ENCODE measurements at places on chromosomes 5 and 9.

DNA sequence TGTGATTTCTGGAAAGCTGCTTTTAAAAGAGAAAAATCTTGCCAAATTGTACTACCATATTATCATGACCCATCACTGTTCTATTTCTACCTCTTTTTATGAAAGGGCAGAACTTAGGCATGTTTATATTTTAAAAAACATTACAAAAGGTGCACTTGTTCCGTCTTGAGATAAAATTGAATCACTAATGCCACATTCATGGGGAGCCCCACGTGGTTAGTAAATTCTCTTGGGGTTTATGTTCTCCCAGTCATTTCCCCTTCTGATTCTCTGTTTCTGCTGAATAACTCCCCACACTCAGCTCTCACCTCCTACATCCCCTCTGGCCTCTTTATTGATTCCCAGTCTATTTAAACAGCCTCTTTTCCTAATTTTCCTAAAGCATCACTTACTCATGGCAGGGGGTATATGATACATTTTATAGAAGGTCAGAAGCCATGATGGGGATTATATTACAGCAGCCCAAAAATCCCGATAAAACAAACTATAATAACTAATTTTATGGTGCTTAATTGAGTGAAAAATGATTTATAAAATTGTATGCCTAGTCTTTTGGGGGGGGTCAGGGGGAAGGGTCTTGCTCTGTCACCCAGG, 19.7 kb upstream of the VLDLR start:
- DNase-seq = no peak

GRCh38 chr5:95647886-95648860, 1.6 kb downstream of the RFESD start:
- no peak for DNase-seq

DNA sequence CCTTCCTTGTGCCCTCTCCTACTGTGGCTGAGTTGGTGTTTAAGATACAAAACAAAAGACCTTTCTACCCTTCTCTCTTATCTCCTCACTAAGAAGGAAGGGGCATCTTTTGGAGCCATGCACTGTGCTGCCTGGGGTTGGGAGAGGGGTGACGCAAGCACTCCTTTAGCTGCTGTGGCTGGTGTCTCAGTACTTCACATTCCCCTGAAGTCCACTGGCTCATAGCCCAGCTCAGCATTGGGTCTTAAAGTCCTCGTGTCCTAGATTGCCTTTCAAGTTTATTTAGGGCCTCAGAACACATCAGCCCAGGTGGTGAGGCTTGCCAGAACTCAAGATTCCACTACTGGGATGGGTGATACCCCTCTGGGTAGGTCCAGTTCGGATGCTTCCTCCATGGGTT, 325.9 kb upstream of the CYLC2 start:
- DNase-seq = no peak

- DNase-seq = no peak
Observed at GRCh38 chr5:149486726-149487635, 64.3 kb downstream of the CSNK1A1 start.

- no peak for DNase-seq
Observed at GRCh38 chr5:165263536-165263935, 1758.1 kb downstream of the MAT2B start.

- DNase-seq = no peak
Observed at GRCh38 chr5:27516437-27516836, 478.1 kb upstream of the CDH9 start.

GRCh38 chr5:171862624-171863023, 77.0 kb downstream of the SMIM23 start:
- DNase-seq = no peak

- DNase-seq = no peak
Observed at GRCh38 chr5:83450967-83451248, 20.6 kb upstream of the VCAN start.

GRCh38 chr5:107090506-107090905, 580.2 kb downstream of the EFNA5 start:
- no peak for DNase-seq

- DNase-seq = no peak
Observed at GRCh38 chr5:177440211-177440989, 6.2 kb upstream of the PRR7 start.

DNA sequence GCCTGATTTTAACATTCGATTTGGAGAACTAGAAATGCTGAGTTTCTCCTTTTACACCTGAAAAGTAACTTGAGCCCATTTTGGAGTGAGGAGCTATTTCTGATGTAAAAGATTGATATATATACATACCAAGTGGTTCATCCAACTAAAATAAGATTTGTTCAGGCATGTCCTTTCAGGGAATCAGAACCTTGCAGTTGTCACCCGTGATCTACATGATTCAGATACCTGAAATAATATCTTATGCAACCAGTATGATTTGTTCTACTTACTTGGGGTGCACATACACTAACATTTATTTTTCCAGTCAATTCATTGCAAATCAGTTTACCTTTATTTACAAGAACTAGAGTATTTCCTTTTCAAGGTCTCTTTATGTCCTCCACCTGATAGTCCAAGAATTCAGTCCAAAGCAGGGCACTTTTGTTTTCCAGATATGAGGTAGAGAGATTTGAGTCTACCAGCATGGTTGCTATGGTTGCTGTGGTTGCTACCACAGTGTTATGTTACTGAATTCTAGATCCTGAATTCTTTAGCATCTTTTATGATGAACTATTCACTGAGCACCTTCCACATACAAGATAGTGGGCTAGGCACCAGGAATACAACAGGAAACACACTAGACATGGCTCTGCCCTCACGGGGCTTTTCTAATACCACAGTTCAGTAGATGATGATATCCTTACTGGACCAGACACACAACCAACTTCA, 49.3 kb downstream of the CCL28 start:
- no peak for DNase-seq

- no peak for DNase-seq
Observed at GRCh38 chr9:21144603-21145002, 3.0 kb upstream of the IFNW1 start.

DNA sequence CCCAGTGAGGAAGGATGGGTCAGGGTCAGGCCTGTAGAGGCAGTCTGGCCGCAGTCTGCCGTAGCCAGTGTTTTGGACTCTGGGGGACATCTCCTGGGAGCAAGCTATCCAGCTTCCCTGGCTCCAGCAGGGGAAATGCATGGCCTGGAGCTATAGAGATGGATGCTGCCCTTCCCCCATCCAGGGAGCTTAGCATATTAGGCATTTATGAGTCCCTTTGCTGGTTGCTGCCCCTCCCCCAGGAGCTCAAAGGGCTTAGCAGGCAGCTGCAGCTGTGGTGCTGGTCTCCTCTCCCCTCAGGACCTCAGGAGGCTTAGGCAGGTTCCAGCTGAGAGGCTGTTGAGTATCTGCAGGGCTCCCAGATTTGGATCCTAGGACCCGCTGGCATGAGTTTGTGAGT, 1158.7 kb downstream of the DTWD2 start:
- no peak for DNase-seq

GRCh38 chr9:136527131-136527530, 18.7 kb downstream of the NOTCH1 start:
- DNase-seq = no peak

GRCh38 chr9:83106263-83106662, 43.3 kb upstream of the RASEF start:
- no peak for DNase-seq

DNA sequence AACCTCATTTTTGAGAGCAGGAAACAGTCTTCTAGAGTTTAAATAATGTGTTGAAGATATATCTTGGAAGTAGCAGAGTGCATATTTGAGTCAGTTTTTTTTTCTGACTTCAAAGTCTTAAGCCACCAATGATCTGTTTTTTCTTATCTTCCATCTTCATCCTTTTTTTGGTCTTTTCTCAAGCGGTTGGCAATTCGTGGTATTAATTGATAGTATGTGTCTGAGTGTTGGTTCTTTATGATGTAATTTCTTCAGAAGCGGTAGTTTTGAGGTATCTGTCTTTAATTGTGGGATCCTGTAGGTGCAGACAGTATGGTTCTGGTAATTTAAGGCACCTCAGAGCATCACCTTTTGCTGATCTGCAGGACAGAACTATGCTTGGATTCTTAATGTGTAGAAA, 3.9 kb downstream of the CSNK1G3 start:
- DNase-seq = no peak

GRCh38 chr5:134103397-134103796, 11.1 kb upstream of the TCF7 start:
- no peak for DNase-seq

- no peak for DNase-seq
Observed at GRCh38 chr5:90645024-90645610, 86.5 kb downstream of the ADGRV1 start.

DNA sequence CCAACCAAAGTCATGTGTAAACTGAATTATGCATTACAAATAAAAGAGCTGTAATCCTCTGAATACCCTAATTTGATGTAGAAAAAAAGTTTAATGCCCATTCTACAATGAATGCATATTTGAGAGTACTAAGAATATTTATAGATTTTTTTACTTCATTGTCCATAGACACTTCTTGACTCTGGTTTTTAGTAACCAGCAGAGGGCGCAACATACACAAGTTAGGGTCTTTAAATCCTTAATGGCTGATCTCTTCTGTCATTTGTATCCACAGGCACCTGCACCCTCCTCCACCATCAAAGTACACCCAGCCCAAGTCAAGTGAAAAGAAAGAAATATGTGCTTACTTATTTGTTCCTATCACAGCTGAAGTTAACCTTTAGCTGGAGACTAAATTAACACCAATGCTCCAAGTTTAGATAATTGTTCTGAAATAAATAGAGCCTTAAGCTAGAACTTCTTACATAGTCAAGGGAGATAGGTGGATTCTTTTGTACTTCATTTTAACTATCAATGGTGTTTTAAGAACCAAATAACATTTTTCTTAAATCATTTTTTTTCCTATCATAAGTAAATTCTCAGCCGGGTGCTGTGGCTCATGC, 524.2 kb upstream of the DAB2 start:
- peak; percentile 63 for DNase-seq

GRCh38 chr9:7980691-7981289, 181.2 kb upstream of the DMAC1 start:
- DNase-seq = no peak

- DNase-seq = no peak
Observed at GRCh38 chr5:151155775-151156506, 1.6 kb downstream of the ANXA6 start.

- no peak for DNase-seq
Observed at GRCh38 chr5:167296661-167297060, 994.8 kb upstream of the WWC1 start.

DNA sequence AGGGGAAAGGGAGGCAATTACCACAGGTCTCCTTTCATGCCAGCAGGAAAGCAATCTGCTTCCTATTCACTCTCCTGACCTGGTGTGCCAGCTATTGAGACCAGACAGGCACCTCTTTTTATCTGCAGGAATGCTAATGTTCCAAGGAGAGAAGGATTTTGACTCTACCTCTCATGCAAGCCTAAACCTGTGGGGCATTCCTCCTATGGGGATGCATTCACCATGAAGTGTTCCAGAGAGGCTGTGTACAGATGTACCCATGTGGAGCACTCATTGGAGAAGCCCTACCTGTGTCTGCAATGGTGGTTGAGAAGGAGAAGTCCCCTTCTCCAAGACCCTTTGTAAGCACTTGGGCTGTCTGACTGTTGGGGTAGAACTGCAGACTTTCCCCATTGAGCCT, 45.4 kb upstream of the EDIL3 start:
- DNase-seq = no peak

DNA sequence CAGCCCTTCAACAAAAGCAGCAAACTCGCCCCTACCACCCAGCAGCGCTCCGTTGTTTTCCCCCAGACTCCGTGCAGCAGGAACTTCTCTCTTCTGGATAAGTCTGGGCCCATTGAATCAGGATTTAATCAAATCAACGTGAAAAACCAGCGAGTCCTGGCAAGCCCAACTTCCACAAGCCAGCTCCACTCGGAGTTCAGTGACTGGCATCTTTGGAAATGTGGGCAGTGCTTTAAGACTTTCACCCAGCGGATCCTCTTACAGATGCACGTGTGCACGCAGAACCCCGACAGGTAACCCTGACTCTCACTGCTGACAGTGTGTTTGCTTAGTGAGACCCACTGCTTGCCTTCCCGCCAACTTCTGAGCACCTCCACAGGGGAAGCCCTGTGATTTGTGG, 81.8 kb downstream of the PRDM6 start:
- no peak for DNase-seq

DNA sequence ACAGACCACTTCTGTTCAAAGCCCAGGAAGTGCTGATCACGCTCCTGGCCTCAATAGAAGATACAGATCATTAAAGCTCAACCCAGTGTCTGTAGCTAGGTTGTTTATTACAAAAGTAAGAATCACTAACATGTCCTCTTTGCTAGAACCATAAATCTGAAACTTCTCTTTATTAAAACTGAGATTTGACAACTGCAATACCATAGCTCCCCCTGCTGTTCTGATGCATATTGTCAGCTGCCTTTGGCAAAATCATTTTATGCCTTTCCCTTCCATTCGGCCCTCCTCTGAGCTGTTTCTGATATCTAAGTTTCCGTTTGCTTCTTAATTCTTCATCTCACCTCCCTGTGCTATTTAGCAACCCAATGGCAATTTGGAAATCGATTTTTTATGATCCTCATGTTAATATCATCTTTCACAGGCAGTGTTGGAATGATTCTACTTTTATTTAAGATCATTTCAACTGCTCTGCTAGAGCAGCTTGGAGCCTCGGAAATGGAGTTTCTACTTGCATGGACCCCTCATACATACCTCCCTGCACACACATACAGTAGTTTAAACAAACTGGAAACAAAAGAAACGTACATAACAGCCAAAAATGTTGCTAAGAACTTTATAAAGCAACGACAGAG, 998.8 kb downstream of the MAT2B start:
- DNase-seq = no peak

- peak; percentile 43 for DNase-seq
Observed at GRCh38 chr5:75053304-75054133, 1.2 kb upstream of the GCNT4 start.

- no peak for DNase-seq
Observed at GRCh38 chr5:138349852-138350562, 2.5 kb upstream of the KDM3B start.

DNA sequence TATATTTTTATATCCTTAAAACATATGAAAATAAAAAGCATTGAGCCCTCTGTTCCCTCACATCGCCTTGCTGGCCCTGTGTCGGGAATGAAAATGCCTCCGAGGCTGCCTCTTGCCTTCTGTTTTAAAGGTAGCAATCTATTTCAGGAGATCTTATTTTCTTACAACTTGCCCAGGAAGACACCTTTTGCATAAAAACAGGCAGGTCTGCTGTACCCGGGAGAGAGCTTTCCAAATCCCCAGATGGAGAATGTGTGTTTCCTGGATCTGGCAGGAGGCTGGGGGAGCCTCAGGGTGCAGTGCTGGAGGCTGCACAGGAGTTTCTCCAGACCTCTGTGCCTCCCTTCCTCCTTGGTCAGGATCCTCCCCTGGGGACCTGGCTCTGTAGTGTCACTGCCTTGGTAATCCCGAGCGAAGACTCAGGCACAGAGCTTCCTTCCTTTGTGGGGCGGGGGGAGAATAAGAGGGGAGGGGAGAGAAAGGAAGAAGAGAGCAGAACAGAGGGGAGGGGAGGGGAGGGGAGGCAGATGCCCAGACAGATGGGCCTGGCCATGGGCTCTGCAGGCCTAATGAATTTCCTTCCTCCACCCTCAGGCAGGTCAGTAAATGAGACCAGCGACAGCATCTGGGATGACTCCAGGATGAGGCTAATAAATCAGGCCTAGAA, 104.0 kb upstream of the BOD1 start:
- DNase-seq = no peak
